ENCODE measurements at places on chromosomes 11 and 22.

DNA sequence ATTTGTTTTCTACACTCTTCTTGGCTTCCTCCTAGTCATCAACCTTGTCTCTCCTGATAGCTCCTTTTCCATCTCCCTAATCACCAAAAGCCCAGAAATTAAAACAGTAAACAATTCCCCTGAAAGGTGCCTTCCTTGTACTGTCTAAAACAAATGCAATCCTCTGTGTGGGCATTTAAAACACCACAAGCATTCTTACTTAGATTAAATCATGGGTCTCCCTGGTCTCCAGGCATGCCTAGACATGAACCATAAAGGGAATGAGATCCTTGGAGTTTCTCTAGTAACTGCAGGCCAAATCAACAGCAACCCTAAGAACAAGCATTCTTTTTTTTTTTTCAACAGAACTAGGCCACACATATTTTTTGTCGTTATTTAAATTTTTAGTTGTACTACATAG is 1.9 kb downstream of the BTG4 start:
- DNase-seq = no peak

DNA sequence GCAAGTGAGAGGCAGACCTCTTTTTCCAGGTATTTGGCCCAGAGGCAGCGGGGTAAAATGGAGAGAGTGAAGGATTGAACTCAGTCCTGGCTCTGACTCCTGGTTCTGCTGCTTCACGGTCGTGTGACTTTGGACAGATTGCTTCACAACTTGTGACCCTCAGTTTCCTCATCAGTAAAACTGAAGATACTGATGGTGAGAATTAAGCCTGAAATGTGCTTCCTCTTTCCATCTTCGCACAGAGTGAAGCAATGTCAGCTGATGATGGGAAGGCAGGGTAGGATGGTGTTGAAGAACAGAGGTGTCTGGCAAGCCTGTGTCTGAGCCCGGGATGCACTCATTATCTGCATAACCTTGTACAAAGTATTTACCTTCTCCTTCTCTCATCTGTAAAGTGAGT is 59.0 kb downstream of the UBASH3B start:
- DNase-seq = no peak

GRCh38 chr11:4697585-4697984 is at the start of gene OR51E2:
Gene OR51E2 (minus strand): TSS chr11:4697853. CDS start chr11:4682711, 15,142 bp downstream.
- no peak for DNase-seq

- DNase-seq = no peak
These were observed 827 bp upstream of the MUC2 start for GRCh38 chr11:1073851-1074243.

DNA sequence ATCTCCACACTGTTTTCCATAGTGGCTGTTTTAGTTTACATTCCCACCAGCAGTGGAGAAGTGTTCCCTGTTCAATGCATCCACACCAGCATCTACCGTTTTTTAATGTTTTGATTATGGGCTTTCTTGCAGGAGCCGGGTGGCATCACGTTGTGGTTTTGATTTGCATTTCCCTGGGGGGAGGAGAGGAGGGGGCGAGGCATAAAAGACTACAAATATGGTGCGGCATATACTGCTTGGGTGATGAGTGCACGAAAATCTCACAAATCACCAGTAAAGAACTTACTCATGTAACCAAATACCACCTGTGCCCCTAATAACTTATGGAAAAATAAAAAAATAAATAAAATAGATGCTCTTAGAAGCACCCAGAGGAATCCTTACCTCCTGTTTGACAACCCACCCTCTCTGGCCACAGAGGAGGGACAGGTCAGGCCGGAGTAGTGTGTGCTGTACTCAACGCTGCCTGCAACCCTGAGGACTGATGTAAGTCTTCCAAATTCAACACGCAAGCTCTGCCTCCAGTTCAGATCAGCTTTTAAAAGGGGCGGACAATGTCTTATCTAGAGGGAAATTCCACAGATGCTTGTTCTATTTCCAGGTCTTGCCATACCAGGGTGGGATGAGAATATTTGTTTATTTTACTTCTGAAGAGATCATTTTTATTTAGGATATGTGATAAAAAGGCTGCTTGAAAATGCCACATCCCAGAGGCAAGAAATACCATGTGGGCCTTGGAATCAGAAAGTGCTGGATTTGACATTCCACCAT is 329.6 kb upstream of the B3GAT1 start:
- DNase-seq = no peak

DNA sequence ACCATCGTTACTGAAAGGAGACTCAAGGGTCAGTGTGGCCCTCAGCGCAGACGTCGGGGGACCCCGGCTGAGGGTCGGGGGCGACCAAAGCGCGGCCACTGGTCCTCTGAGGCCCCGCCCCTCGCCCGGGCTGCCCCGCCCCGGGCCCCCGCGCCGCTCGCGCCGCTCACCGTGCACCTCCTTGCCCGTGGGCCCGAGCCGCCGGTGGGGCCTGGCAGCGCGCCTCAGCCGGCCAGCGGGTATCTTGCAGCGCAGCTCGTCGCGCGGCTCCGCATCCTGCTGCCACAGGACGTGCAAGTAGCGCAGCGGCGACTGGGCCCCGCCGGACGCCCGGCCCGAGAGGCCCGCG is 419 bp downstream of the ANKRD54 start:
- DNase-seq = peak; percentile 66

DNA sequence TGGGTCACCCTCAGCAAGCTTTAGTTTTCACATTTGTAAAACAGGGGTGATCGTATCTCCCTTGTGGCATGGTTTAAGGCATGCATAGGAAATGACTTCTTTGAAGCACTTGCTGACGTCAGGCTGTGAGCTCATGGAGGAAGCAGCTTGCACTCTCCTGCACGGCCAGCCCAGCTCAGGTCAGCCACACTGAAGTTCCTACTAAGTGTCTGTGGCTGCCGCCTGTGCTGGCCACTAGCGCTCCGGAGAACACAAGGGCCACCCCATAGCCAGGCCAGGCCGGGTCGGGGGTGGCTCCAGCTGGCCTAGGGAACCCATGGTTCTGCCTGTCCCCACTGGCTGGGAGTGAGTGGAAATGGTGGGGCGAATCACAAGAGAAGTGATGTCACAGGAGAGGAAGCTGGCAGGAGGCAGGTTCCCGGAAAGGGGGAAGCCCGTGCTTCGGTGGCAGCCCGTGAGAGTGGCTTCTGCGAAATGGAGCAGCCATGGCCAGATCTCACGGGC is 28.2 kb downstream of the KCTD17 start:
- DNase-seq = peak; percentile 54

DNA sequence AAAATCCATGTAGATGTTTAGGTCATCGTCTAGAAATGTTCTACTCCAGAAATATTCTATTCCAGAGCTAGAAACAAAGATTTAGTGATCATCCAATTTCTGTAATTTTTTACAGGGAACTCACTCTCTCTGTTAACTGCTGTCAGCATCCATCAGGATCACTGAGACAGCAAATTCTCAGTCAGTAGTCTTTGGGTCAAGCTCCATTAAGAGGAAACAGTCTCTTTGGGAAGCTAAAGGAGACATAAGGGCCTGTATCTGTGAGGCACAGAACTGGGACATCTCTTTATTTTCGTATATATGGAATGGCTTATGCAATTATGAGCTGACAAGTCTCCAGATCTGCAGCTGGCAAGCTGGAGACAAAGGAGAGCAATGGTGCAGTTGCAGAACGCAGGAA is 48.3 kb downstream of the PIK3C2A start:
- DNase-seq = no peak

- DNase-seq = no peak
These were observed 11.4 kb upstream of the ARHGEF17 start for GRCh38 chr11:73296501-73297230.

DNA sequence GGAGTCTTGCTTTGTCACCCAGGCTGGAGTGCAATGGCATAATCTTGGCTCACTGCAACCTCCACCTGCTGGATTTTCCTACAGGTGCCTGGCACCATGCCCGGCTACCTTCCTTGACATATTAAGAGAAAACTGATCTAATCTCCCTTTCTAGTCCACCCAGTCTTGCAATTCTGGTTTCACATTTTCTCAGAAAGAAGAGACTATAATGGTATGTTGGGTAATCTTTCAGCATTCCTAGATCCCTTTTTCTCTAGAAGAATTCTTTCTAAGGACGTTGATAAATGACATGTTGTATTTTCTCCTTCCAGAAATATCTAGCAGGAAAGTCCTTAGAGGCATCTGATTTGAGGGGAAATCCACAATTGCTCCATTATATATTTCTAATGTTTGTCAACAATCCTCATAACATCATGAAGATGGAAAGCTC is 10.4 kb upstream of the HSPA8 start:
- DNase-seq = no peak

- DNase-seq = no peak
These were observed 101.4 kb upstream of the MTNR1B start for GRCh38 chr11:92867913-92868619.

DNA sequence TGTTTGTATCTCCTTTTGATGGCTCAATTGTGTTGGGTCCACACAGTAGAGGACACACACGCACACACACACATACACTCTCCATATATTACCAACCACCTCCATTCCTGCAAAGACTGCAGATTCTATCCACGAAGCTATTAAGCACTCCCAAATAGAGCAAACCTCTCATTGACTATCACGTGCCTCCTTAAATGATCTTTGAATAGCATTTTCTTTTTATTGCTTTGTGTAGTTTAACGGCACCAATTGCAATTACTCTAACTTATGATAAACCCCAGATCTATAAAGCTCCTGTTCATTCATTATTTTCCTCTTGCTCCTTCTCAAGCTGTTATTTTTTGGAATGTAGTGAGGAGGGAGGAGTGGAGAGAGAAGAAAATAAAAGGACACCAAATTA is 204.7 kb downstream of the ST3GAL4 start:
- no peak for DNase-seq

DNA sequence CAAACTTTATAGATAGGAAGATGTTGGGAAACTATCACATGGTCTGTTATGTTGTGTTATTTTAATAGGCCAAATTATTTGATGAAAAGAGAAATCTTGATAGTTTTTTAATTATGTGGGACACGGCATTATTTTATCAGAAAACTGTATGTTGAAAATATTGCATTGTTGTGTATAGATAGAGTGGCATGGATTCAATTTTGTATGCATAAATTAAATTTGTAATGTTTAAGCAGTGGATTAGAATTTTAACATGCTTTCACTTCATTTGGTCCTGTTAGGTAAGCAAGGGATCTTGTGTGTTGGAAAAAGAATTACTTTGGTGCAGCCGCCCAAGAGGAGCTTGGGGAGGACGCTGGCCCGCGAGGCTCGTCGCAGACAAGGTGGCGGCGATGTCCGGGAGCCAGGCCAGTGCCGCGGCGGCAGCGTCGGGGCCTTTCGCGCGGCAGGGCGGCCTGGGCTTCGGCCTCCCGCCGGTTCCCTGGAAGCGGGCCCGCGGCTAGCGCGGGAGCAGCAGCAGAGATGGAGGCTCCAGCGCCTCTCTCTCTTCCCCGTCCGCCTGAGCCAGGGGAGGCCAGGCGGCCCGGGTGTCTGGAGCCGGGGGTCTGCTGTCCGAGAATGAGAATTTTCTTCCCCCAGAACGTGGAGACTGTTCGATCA is 82.7 kb downstream of the GGT1 start:
- DNase-seq = peak; percentile 25

DNA sequence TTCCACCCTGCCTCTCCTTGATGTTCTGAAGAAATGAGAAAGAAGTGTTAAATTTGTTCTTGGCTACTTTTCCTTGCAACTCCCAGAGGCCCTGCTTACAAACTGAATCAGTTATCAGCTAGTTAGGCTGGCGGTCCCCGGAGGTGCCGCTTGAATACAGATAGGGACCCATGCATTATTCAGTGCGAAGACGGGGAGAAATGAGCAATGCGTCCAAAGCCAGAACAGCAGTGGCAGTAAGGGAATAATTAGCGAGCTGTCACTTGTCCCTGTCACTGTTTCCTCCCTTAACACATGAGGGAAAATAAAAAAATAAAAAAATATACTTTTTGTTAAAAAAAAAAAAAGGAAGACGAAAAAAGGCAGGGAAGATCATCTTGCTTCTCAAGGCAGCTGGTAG is 528.1 kb downstream of the MN1 start:
- DNase-seq = no peak

DNA sequence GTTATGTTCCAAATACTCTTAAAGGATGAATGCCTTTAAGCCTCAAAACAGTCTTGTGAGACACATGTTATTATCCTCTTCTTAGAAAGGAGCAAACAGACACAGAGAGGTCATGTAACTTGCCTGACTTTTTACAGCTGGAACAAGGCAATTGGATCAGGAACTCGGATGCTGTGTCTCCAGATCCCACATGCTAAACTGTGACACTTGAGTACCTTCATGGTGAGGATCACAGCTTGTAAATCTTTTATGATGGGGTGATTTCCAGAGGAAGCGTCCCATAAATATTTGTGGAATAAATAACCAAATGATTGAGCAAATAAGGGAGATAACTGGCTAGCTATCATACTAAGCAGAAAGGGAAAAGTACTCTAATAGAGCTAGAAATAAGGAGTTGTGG is 171.2 kb downstream of the C11orf91 start:
- peak; percentile 15 for DNase-seq

DNA sequence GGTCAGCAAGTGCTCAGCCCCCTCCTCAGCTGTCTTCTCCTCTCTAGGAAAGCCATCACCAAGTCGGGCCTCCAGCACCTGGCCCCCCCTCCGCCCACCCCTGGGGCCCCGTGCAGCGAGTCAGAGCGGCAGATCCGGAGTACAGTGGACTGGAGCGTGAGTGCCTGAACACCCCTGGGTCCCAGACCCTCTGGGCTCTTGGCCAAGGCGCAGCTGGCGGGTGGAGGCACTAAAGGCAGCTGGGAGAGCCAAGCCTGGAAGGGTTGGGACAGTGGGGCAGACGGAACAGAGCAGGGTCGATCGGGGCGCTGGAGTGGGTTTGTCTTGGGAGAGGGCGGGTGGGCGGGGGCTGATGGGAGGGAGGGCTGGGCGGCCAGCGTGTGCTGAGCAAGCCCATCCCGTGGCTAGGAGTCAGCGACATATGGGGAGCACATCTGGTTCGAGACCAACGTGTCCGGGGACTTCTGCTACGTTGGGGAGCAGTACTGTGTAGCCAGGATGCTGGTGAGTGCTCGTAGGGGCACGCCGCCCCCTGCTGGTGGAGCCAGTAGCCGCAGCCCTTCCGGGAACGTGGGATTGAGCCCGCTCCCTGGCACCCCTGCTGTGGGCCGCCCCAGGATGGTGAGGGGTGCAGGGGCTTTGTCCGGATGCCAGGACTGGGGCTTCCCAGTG is 14.1 kb upstream of the MDK start:
- peak; percentile 60 for DNase-seq

GRCh38 chr11:75155570-75156422 is 4.9 kb downstream of the SLCO2B1 start:
- no peak for DNase-seq

- no peak for DNase-seq
These were observed 295.9 kb upstream of the ANO5 start for GRCh38 chr11:21896746-21897602.

DNA sequence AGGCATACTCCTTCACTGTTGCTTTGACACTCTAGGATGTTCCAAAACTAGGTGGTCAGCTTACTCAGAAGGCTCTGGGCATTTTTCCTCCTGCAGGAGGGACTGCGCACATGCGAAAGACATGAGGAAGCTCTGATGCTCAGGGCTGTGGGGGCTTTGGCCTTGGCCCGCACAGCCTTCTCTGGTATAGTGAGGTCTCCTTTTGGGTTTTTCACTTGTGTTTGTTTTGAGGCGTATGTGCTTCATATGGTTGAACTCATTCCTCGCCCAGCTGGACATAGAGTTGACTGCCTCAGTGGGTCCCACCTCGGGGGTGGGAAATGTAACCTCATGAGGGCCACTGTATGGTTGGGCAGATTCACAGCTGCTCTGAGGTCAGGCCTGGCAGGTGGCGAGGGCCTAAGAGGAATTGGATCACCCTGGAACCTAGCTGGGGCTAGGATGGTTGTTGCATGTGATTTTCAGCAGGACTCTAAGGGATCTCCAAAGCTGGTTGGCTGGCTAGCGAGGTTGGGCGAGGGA is 63.7 kb downstream of the PTPRJ start:
- no peak for DNase-seq

Data from foreskin fibroblast (primary cell).